NCI-H1417 treated with DMSO at 0.1 percent for 48 hours (cell line): ENCODE measurements at places on chromosomes 13 and 19.

DNA sequence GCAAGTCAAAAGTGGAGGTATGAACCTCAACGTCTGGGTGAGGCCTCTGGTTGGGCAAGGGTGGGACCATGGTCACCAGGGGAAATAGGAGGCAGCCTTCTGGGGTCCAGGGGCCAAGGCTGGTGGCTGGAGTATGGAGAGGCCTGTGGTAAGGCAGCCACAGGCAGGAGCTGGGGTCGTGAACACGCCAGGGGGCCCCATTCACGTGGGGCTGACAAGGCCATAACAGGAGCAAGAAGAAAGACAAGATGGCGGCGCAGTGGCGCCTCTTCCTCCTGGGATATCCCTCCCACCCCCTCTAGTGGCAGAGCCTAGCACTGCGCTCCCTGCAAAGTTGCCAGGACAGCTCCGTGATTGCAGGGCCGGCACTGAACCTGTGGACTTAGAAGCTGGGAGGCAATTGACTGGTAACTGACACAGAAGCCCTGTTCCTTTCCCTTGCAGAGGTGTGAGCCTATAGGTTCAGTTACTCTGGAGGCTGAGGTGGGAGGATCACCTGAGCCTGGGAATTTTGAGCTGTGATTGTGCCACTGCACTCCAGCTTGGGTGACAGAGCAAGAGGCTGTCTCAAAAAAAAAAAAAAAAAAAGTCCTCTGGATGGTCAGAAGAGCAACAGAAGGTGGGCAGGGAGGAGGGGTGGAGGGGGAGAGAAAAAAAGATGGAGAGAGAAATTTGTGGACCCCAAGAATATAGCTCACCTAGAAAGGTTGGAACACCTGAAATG lies 19.7 kb upstream of the EDDM13 start:
- DNase-seq = no peak

DNA sequence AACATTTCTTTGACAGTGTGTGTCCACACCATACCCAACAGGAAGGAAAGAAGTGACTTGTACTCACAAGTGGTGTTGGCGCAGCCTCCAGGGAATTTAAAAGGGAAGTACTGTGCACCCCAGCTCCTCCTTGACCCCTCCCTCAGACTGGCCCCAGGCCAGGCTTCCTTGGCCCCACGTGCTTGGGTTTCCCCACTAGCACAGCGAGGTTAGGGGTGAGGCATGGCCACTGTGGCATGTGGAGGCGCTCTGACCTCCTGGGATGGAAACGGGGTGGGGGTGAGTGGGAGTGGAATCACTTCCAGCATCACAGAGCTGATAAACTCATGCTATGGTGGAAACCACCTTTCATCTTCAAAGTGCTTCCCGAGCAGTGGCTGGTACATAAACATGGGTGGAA lies 168.6 kb downstream of the ZNF536 start:
- DNase-seq = no peak

- DNase-seq = no peak
These were observed 16.9 kb downstream of the TMEM161A start for GRCh38 chr19:19121371-19121770.

- DNase-seq = no peak
These were observed at the start of gene STAP2 for GRCh38 chr19:4338441-4339355. Gene STAP2, minus strand, starts transcription at chr19:4338827. Its CDS starts 74 bp downstream, at chr19:4338753.

GRCh38 chr19:35123573-35123972 lies 8.0 kb downstream of the FXYD3 start:
- no peak for DNase-seq

DNA sequence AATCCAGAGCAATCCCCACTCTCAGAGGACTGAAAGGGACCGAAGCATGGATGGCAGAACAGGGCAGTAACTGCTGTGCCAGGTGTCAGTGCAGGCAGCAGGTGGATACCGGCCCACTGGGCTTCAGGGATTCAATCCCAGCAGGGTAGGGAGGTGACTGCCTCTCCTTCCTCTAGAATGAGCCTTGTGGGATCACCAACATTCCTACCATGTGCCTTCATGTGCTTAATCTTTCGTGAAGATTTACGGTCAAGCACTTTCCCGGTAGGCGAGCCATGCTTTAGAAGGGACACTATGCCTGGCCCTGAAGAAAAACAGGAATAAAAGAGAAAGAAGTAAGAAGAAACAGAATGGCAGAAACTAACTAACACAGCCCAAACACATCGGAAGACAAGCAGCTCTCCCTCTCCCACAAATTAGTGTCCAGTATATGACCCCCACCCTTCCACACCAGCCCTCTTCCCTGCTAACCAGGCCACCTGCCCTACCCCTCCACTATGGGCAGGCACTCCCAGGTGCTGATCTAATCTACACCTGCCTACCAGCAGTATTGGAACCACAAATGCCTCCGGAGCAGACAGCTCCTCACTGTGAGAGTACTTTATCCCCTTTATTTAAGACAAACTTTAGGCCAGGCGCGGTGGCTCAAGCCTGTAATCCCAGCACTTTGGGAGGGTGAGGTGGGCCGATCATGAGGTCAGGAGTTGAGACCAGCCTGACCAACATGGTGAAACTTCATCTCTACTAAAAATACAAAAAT lies 162.5 kb downstream of the NUFIP1 start:
- no peak for DNase-seq

DNA sequence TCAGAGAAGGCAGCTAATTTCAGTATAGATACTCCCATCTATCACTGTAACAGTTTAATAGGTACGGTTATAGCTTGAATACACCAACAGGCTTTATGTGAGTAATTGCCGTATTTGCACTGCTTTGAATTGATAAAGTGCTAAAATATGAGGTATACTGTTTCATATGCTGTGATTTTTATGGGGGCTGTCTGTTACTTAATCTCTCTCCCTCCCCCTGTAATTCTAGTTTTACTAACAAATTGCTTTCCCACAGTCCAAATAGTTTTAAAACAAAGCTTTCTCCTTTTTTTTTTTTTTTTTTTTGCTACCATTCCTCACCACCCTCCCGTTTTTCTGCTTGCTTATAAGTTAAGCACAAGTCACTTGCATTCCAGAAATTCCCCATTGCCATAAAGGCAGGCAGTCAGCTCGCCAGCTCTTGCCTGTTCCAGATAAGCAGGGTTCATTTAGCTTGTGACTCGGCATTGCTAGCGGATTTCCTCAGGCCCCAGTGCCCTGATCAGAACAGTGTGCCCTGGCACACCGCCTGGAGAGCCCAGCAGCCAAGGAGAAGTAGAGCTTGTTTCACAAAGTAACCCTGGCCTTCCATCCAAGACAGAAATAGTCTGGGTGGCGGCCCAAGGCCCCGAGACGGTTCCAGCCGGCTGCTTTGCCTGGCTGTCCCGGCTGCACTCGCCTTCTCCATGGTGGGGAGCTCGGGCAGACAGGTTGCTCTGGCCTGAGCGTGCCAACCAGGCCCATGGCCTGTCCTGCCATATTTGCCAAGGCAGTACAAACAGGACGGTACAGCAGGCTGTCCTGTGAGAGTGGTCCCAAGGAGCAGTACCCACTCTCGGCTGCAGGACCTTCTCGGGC lies 43.5 kb upstream of the NPAS1 start:
- DNase-seq = no peak

GRCh38 chr13:81051873-81052272 lies 710.9 kb upstream of the SPRY2 start:
- DNase-seq = no peak

DNA sequence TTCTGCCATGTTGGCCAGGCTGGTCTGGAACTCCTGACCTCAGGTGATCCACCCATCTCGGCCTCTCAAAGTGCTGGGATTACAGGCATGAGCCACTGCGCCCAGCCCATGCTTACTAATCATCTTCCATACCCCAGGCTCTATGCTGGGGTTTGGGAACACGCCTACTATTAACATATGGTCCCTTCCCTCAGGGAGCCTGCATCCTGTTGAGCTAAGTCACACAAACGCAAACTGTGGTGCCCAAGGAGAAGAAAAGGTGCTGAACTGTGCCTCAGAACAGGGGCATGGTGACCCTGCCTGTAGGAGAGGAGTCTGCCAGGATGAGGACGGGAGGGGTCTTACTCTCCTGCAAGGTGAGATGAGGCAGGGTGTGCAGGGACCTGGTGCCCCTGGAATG lies 5.6 kb downstream of the MICOS13 start:
- no peak for DNase-seq

- DNase-seq = no peak
These were observed 75.4 kb upstream of the GPR183 start for GRCh38 chr13:99382428-99383133.

GRCh38 chr13:70338609-70339008 lies 230.4 kb upstream of the KLHL1 start:
- DNase-seq = no peak

DNA sequence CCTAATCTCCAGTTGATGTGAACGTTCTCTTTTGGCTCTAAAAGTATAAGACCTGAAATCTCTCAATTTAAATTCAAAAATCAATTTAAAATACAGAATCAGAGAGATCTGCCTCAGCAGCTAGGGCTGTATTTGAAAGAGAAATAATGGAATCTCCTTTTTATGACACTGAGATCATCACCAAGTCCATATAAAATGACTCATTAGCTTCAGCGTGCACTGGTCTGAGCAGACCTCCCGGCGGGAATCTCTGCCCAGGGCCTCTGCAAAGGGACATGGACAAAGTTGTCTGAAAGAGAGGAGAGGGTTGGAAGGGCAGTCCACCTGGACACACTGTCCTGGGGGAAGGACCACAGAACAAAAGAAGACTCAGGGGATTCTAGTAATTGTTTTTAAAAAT lies 855.6 kb downstream of the EFNB2 start:
- no peak for DNase-seq

GRCh38 chr19:42440357-42441048 lies 2.2 kb downstream of the CXCL17 start:
- no peak for DNase-seq

DNA sequence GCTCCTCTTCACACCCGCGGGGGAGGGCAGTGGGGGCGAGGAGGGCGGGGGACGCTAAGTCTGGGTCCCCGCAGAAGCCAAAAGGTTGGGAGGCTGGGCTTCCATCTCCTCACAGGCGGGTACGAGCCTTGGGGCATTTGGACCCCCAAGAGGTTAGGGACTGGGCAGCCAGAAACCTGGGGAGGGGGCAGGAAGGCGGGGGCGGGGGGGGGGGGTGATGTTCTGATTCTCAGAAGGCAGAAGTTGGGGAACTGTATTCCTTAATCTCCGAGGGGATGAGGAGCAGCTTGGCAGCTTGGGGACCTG lies 5.1 kb downstream of the BCL3 start:
- no peak for DNase-seq

DNA sequence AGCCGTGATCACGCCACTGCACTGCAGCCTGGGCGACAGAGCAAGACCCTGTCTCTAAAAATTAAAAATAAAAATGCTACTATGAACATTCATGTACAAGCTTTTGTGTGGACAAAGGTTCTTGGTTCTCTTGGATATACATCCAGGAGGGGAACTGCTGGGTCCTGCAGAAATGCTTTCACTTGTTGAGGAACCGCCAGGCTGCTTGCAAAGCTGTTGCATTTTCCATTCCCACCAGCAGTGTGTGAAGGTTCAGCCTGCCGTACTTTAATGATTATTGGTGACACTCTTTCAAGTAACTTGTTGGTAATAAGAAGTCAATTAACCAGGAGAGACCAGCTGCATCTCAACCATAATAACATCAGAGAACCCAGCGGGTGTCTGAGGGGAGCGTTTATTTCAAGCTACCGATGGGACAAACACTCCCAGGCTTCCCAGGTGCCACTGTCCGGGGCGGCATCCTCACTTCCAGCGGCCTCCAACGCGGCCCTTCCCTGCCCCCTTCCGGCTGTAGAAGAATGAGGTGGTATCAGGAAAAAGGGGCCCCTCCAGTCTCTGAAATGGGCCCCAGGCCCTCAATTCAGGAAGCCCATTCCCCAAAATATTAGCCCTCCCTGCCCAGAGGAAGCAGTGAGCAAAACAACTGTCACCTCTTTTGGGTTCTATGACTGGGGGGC lies 15.2 kb upstream of the PPP1R12C start:
- no peak for DNase-seq

- no peak for DNase-seq
These were observed 3.5 kb downstream of the GAMT start for GRCh38 chr19:1397838-1398237.

DNA sequence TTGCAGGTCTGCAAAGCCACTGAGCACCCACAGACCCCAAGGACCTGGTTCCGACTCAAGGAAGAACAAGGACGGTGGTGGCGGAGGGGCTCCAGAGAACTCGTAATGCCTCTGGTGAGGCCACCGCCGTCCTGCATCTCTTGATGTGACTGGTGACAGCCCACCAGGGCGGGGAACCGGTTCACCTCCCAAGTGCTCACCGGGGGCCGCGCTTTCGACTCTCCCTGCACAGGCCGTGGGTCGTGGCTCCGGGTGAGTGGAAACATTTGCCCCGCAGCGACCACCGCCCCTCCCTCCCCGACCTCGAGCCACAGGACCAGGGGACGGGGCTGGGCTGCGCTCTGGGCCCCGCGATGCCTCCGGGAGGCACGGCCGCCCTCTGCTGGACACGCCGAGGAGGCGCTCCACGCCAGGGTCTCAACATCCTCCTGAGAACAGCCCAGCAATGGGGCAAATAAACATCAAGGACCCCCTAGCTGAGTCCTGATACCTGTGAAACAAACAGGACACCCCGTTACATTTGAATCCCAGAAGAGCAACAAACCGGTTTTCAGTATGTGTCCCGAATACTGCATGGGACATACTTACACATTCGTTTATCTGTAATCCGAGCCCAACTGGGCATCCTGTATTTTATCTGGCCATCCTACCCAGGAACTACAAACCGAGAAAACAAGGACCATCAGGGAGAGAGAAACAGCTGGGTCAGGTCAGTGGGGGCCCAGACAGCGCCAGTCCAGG lies 3.9 kb upstream of the PLPP2 start:
- DNase-seq = no peak
